ENCODE measurements at places on chromosomes 6 and 20. TPM values are rescaled to one million over a fixed set of nuclear protein-coding genes. Genes with fewer than 3 reads are reported as not detected.

DNA sequence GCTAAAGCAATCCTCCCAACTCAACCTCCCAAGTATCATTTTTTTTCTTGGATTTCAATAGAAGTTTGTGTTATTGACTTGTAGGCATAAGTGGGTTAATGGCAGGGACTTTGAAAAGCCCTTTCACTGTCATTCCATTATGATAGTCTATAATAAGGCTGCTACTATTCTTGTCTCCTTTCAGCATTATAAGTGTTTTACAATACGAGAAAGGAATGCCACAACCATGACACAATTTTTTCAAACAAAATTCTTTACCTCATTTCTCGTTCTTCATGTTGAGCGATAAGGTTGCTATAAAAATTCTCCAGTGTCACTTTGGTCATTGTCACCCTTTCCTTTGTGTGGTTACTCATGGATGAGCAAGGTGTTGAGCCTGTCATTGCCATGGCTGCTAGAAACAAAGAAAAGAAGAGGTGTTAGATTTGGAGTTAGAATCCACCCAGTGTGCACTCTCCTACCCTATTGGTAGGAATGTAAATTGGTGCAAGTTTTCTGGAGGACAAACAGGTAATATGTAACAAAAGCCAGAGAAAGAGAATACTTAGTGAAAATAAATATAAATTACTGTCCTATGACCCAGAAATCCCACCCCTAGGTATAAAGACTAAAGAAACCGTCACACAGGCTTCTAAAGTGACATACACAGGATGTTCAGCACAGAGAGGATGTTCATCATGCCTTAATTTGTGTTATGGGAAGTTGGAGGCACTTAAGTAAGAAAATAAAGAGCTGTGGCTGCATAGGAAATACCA, 7.3 kb downstream of the STK38 start:
- peak overlapping the region; percentile 82 for H3K27ac ChIP-seq
- no peaks in the 10 kb centered on the region for H3K27me3 ChIP-seq
- peak overlapping the region; percentile 30 for H3K4me3 ChIP-seq
- H3K4me1 ChIP-seq, result peaks cover 45% of the 10 kb centered on the region

GRCh38 chr6:150547502-150548222, 52.0 kb upstream of the PLEKHG1 start:
- H3K4me3 ChIP-seq, result no peak overlapping the region
- no peaks in the 10 kb centered on the region for H3K4me1 ChIP-seq
- no peaks in the 10 kb centered on the region for H3K36me3 ChIP-seq
- peaks cover 32% of the 10 kb centered on the region for H3K27me3 ChIP-seq
- DNase-seq, result no peak
- no peak overlapping the region for H3K27ac ChIP-seq

DNA sequence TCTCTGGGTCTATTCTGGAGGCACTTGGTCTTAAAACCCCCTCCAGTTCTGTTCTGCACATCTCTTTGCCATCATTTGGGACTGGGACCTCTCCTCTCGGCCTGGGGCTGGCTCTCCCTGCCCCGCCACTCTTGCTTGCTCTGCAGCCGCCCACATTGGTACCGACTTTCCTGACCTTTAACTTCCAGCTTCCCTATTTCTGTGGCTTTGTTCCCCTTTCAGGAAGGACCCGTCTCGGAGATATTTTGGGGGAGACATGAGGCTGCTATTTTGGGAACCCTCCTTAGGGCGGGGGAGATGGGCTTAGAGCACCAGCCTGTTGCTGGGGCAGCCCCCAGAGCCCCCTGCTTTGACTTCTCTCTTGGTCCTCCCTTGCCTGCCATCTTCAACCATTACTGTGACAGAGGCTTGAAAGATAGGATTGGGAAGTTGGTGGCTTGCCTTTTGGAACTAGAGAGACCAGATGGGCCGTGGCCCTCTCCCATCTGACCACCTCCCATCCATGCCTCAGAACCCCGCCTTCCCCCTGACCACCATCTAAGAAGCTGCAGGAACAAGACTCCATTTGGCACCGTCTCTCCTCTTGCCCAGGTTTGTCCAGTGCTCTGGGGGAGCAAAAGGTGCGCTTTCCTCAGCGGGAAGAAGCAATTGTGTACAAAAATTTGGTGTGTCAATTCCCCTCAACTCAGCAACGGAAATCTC, 914 bp downstream of the TREM2 start:
- no peak for DNase-seq
- H3K27me3 ChIP-seq, result peaks cover 10% of the 10 kb centered on the region
- no peaks in the 10 kb centered on the region for H3K4me1 ChIP-seq
- no peaks in the 10 kb centered on the region for H3K36me3 ChIP-seq

DNA sequence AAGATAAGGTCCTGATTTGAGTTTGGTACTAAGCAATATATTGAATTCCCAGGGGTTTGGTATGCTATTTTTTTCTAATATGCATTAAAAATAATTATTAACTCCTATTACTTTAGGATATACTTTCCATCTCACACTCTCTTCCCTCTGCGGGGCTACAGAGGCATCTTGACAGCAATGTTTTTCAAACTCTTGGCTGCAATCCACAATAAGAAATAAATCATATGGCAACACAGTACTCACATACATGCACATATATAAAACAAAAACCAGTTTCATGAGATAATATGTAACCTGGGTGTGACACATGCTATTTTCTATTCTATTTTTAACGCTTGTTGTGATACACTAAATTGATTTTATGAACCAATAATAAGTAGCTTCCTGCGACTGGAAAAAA, 189.5 kb downstream of the UNC5CL start:
- DNase-seq, result no peak
- H3K36me3 ChIP-seq, result peaks cover 1% of the 10 kb centered on the region
- H3K4me1 ChIP-seq, result peaks cover 6% of the 10 kb centered on the region
- H3K27me3 ChIP-seq, result peaks cover 4% of the 10 kb centered on the region

DNA sequence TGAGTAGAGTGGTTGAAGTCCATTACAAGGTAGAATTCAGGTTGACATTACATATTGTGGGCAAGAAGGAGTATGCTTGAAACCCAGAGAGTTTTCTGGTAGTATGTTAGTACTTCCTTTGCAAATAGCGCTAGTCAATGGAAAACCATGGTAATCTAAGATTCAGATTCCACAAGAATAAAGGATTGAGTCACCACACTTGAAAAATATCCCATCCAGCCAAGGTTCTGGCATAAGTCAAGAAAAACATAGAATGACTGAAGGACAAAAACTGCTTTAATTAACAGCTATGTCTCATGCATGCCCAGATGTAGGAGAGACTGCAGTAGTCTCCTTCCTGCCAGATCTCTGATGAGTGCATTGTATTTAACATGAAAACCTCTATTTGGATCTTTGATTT, 469.8 kb downstream of the BMP2 start:
- no peaks in the 10 kb centered on the region for H3K27me3 ChIP-seq
- H3K4me3 ChIP-seq, result no peak overlapping the region
- H3K27ac ChIP-seq, result no peak overlapping the region
- no peak for DNase-seq
- H3K36me3 ChIP-seq, result no peaks in the 10 kb centered on the region

GRCh38 chr6:29531668-29532067, 27.9 kb downstream of the UBD start:
- H3K4me1 ChIP-seq, result no peaks in the 10 kb centered on the region
- no peak overlapping the region for H3K27ac ChIP-seq
- DNase-seq, result no peak
- H3K4me3 ChIP-seq, result no peak overlapping the region

- no peak for DNase-seq
- no peak overlapping the region for H3K4me3 ChIP-seq
- H3K27ac ChIP-seq, result no peak overlapping the region
- H3K27me3 ChIP-seq, result peaks cover 34% of the 10 kb centered on the region
- H3K4me1 ChIP-seq, result no peaks in the 10 kb centered on the region
These were observed 859 bp upstream of the BIRC7 start for GRCh38 chr20:63234693-63235398.

DNA sequence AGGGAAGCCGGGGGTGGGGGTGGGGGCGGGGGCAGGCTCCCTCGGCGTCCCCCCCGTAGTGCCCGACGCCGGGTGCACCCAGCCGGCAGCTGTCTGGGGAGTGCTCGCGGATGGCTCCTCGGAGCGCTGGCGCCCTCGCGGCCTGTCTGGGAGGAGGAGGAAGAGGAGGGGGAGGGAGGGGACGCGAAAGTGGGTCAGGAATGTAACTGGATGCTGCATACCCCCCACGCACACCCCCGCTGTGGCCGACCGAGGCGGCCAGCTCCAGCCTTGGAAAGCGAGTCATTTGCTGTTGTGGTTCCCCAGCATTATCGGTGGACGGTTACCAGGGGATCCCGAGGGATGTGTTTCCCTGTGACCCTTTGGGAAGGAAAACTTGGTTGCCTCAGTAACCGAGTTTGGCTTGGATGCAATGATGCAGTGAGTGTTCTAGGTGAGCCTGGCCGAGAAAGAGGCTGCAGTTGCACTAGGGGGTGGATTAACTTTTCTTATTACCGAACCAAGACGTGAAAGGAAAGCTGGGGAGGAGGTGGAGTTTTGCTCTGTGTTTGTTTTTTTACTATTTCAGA, 55.2 kb upstream of the RREB1 start:
- peaks cover 6% of the 10 kb centered on the region for H3K4me1 ChIP-seq

- peak overlapping the region; percentile 88 for H3K27ac ChIP-seq
- no peak for DNase-seq
- no peaks in the 10 kb centered on the region for H3K27me3 ChIP-seq
- peaks cover 4% of the 10 kb centered on the region for H3K36me3 ChIP-seq
These were observed 772 bp downstream of the SESN1 start for GRCh38 chr6:109093732-109094415.

GRCh38 chr20:64082126-64082731, 2.0 kb downstream of the LKAAEAR1 start:
- peaks cover 28% of the 10 kb centered on the region for H3K4me1 ChIP-seq
- peaks cover 28% of the 10 kb centered on the region for H3K27me3 ChIP-seq
- H3K36me3 ChIP-seq, result peaks cover 5% of the 10 kb centered on the region
- DNase-seq, result peak; percentile 48
- peak overlapping the region; percentile 82 for H3K4me3 ChIP-seq

DNA sequence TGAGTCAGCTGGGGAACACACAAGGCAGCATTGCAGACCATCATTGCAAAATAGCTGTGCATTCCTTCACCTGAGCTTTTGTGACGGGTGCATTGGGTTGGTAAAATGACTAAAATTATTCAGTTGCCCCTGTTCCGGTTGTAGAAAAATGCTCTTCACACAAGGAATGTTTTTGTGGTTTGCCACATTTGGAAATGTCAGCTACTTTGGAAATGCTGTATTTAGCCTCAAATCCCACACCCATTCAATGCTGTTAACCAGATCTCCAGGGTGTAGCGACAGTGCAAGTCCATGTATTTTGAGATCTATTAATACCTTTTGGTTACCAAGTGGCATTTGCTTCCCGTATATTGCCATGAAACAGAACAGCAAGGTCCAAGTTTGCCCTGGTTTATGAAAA, 201.2 kb downstream of the FOXA2 start:
- DNase-seq, result no peak
- H3K4me3 ChIP-seq, result no peak overlapping the region
- peaks cover 2% of the 10 kb centered on the region for H3K27me3 ChIP-seq
- no peak overlapping the region for H3K27ac ChIP-seq
- no peaks in the 10 kb centered on the region for H3K36me3 ChIP-seq

DNA sequence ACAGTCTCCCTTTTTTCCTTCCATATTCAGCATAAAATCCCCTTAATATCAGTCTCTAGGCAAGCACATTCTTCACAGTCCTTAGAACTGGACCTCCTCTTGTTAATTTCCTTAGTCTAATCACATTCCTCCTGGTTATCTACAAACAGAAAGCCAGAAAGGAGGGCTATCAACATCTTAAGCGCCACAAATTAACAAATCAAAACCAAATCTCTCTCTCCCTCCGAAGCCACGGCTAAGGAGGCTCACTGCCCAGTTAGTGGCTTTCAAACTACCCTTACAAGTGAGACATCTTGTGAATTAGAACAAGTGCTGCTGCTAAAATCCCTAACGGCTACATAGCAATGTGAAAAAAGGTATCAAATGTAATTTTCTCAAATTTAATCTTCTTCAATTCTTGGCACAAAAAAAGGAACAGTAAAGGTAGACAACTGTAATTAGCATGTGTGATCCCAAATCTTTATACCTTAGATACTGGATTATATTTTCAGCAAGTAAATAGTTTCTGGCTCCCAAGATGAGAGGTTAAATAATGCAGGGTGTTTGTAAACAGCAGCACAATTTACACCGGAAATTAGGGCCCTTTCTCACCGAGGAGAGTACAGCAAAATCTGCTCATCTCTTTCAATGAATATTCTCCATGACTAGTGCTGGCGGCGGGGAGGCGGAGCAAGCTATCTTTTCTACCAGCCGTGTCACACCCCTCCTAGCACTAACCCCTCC, 1.4 kb upstream of the TRIM39 start:
- no peaks in the 10 kb centered on the region for H3K27me3 ChIP-seq
- peaks cover 52% of the 10 kb centered on the region for H3K4me1 ChIP-seq
- H3K27ac ChIP-seq, result peak overlapping the region; percentile 97
- H3K36me3 ChIP-seq, result peaks cover 20% of the 10 kb centered on the region
- peak overlapping the region; percentile 94 for H3K4me3 ChIP-seq

DNA sequence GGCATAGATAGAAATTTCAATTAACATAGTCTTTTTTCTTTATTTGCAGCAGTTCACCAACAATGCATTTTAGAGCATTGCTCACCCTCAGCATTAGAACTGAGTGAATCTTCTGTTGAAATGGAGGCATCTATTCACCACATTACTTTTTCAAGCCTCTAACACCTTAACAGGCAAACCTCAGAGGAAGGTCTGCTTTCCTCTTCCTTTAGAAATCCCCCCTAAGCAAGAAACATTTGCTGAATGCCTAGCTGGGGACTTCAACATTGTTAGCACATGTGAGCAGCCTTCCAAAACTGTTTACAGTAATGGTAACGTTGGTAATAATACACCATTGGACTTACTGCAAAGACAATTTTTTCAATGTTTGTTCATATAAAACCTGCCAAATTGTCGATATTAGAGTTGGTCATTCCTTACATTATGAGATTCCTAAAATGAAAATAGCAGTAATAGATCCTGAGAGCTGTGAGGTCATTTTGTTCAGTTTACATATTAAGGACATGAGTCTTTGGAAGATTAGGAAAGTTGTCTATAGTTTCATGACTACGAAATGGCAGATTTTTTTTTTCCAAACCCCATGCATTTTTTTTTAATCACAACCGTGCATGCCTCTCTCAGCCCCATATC, 20.6 kb upstream of the AKIRIN2 start:
- H3K4me3 ChIP-seq, result no peak overlapping the region
- peaks cover 17% of the 10 kb centered on the region for H3K4me1 ChIP-seq
- no peak for DNase-seq
- peaks cover under 1% of the 10 kb centered on the region for H3K36me3 ChIP-seq

- DNase-seq, result no peak
- H3K27me3 ChIP-seq, result no peaks in the 10 kb centered on the region
- no peak overlapping the region for H3K27ac ChIP-seq
- peaks cover 12% of the 10 kb centered on the region for H3K36me3 ChIP-seq
- peaks cover 1% of the 10 kb centered on the region for H3K4me1 ChIP-seq
These were observed 17.6 kb downstream of the RMND1 start for GRCh38 chr6:151434369-151434768.

GNAS-AS1 gene
- total RNA-seq, result 1.6 TPM

HCK gene
- 0.61 TPM for total RNA-seq

TRAPPC3L gene
- total RNA-seq, result not detected

RIPOR2 gene
- total RNA-seq, result 195 TPM

KIF6 gene
- total RNA-seq, result not detected

SLC4A11 gene
- total RNA-seq, result 2.4 TPM
